ENCODE measurements at places on chromosomes 5 and 9.

DNA sequence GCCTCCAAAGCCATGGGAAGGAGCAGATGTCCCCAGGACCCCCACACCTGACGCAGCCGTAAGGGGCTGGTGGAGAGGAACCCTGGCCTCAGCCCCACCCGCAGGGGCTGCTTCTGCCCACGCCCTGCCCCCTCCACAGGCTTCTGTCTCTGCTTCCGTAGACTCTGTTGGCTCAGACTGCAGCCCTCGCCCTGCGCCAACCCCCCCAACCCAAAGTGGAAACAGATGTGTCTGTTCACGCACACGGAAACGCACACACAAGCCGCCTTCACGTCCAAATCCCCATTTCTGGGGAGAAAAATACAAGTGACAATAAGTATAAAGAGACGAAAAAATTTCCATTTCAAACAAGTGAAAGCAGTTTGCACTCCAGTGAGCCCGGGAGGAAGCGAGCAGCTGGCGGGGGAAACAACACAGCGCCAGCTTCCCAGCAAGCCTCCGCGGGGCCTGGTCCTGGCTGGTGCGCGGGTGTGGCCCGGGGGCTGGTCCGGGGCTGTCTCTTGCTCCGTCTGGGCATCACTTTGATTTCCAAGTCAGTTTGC is 32.6 kb upstream of the RXRA start:
- no peak for DNase-seq

GRCh38 chr9:37706290-37706689 is 47.3 kb upstream of the TRMT10B start:
- DNase-seq: no peak

DNA sequence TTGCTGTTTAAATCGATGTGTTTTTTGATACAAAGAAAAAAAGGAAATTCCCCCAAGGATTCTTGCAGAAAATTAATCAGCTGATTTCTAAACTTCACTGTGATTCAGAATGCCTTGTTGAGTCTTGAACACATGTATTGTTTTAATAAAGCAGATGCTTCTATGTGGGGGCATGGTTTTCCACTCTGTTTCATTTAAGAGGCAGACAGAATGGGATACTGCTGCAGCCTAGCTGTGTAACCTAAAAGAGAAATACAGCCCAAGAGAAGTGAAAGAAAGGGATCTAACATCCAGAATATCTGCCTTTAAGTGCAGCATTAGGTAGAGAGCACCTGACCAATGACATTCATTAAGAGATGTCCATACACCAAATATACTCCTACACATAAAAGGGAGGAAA is 365.1 kb upstream of the CCNH start:
- no peak for DNase-seq

- DNase-seq: no peak
Observed at GRCh38 chr5:154779105-154779504, 23.9 kb downstream of the LARP1 start.

DNA sequence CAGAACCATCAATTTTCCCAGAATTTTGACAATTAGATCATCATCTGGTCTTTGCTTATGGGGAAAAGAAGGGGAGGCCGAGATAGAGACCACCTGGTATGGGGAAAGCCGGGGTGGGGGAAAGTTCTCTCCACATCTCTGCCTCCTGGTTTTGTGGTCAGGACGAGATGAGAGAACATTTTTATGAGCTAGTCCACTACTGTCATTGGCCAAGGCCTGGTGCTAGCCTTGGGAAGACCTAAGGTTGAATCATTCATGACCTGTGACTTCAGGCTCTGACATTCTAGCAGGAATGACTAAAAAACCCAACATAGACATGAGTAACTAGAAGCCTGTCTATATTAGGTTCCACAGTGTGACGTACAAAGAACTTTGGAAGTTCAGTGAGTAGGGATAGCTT is 135.2 kb downstream of the PTTG1 start:
- DNase-seq: no peak

- no peak for DNase-seq
Observed at GRCh38 chr5:103410172-103410571, 151.6 kb downstream of the MACIR start.

DNA sequence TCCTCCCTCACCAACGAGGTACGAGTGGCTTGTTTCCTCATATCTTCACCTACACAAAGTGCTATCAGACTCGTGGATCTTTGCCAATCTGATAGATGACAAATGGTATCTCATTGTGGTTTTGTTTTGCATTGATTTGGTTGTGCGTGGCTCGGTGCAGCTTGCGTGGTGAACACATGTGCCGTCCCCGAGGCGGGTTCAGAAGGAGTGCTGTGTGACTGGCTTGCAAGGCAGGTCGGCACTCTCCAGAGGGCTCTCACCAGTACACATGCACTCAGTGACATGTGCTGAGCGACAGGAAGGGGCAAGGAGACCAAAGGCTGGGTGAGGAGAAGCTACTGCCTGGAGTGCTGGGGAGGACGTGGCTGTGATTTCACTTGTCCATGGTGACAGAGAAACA is 95.3 kb upstream of the PITX1 start:
- no peak for DNase-seq

DNA sequence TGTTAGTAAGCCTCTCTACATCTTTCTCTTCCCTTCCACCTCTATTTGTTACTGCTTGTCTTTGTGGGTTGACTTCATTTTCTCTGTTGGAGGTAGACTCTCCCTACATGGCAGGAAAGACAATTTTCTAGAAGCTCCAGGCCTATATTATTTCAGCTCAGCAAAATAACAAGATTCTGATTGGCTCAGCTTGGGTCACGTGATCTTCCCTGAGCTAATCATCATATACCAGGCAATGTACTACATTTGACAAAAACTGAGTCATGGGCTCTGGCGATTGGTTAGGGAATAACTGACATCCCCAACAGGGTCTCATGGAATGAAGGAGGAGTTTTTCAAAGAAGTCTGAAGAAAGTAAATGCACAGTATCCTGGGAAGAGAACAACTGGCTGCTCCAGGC is 65.6 kb upstream of the NR3C1 start:
- DNase-seq: no peak

- DNase-seq: no peak
Observed at GRCh38 chr5:91306497-91306896, 76.6 kb downstream of the ARRDC3 start.

- no peak for DNase-seq
Observed at GRCh38 chr5:74659172-74659571, 18.6 kb upstream of the ENC1 start.

DNA sequence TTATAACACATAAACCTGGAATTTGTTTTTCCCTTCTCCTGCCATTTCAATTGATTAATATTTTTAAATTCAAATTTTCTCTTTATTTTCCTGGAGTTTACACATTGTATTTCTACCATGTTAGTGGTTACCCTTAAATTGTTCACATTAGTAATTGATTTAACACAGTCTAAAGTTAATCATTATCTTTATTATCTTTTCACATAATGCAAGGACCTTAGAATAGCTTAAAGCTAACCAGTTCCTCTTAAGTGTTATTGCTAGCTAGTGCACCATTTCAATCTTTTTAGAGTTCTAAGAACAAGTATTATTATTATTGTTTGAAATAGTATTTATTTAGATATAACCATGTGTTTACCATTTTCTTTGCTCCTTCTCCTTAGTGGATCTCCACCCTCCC is 251.2 kb upstream of the FBXL7 start:
- DNase-seq: no peak

- no peak for DNase-seq
Observed at GRCh38 chr5:64838376-64838775, 69.6 kb downstream of the CWC27 start.

- no peak for DNase-seq
Observed at GRCh38 chr5:98102936-98103335, 670.5 kb upstream of the RGMB start.

DNA sequence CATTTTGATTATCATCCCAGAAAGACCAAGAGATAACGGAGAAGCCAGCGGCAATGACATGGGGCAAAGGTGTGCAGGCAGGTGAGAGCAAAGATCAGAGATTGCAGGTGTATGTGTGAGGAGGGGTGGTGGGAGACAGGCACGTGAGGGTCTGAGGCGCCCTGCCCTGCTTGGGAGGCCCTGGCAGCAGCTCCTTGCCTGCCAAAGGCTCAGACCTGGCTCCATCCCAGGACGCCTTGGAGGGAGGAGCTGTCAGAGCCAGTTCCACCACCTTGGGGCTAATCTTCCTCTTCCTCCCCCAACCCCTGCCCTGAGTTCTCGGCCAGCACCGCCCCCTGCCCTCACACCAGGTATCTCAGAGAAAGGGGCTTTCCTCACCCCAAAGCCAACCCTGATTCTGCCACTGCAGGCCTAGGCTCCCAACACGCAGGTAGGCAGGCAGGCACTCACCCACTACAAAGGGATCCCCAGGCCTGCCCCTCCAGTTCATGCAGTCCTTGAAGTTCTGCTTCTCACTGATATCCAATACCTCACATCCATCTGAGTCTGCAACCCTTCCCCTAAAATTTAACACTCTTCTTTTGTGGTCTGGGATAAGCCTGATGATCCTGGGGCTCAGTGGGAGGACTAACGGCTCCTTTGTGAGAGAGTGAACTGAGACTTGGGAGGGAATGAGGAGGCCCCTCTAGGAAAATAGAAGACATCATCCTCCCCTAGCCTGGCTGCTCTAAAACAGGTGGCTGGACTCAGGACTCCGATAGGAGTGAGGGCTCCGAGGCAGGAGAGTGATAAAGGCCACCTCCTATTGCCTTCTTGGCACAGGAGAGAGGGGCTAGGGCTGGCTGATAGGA is 1.8 kb downstream of the AQP3 start:
- DNase-seq: no peak

GRCh38 chr5:170562166-170562874 is 58.5 kb downstream of the KCNIP1 start:
- no peak for DNase-seq

DNA sequence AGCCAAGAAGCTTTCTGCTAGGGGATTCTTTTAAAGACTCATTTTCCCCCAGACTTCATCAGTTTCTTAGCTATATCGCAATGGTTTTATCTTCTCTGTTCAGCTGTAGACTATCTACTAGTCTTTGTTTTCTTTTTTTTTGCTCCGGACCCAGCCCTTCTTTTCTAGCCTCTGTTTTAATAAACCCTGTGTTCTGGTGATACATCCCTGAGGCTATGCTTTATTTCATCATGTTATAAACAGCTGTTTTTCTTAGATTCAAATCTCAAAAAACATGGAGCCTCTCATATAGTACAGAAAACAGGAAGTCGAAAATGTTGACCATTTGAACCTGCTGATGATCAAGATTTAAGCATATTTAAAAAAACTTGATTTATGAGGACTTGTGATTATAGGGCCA is 37.8 kb downstream of the SCGB3A1 start:
- no peak for DNase-seq

- DNase-seq: peak; percentile 7
Observed at GRCh38 chr5:73596705-73597328, 29.2 kb upstream of the ARHGEF28 start.

- no peak for DNase-seq
Observed at GRCh38 chr5:83540105-83540504, 68.6 kb downstream of the VCAN start.

DNA sequence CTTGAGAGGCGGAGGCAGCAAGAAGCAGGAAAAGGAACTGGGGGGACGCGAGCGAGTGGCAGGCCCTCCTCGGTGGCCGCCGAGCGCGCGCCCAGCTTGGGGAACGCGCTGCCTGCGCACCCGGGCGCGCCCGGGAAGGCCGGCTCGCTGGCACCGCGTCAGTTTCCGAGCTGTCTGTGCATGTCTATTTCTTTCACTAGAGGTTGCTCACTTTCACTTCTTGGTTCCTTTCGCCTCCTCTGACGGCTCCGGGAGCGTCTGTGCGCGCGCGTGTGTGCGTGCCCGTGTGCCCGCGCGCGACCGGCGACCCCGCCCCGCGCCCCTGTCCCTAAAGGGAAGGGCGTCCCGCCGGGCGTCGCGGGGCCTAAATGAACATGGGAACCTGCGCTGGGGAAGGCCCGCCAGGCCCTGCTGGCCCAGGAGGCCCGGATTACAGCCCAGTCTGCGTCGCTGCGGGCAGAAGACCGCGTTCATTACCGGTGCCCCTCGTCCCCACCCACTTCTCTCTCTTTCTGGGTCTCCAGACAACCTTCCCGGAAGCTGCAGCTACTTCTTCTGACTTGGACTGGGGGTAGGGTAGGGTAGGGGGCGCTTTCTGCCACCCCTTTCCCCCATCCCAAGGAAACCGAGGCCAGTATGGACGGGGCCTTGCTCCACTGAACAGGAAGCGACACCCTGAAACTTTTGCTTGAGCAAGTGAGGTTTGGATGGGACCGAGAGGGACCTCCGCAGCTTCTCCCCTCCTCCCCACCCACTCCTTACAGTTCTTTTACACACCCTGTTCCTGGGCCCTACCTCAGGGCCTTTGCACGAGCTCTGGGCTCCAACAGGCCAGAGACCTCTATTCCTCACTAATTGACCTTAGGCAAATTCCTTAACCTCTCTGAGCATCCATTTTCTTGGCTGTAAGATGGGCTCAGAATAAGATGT is 205.8 kb upstream of the IER5L start:
- peak; percentile 33 for DNase-seq

DNA sequence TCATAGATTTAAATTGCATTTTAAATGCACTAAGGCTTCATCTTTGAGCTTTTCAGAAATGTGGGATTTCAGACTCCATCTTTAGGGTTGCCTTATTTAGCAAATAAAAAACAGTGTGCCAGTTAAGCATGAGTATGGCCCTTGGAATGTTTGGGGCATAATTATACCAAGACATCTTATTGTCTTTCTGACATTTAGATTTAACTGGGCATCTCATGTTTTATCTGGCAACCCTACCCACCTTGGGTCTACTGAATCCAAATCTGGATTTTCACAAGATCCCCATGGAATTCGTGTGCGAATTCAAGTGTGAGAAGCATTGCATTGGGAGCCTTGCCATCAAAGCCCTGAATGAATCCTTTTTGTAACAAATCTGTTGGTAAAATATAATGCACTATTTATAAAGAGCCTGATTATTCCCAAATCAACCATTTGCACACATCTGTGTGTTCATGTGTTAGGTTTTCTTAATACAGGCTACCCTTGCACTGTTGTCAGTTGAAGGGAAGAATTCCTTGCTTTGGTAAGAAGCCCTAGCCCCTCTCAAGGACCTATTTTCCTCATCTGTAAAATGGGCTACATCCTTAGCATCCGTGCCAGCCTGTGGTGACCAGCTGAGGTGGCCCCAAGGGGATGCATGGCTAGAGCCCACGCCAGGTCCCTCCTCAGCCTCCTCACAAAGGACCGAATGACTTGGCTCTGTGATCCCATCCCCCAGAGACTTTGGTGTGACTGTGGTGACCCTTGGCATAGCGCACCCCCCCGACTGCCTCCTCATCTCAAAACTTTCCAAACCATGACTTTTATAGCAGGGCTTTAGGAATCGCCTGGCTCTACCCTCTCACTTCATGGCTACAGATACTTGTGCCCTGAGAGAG is 8.1 kb downstream of the GSN start:
- DNase-seq: no peak

DNA sequence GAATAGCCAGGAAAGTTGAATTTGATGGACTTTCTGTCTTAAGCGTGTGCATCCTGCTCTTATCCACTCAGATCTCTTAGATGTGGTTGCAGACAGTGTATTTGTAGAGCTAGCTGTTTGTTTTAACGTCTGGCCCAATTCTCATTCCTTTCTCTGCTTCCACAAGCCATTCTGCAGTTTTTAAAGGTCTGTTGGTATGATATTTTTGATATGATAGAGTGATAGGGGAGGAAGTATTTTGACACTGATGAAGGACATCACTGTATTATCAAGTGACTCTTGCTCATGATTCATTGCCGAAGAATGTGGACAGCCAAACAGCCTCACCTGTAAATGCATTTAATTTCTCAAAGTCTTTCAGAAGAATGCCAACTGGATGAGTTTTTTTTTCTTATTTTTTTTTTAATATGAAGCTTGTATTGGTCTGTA is 4.5 kb downstream of the TJP2 start:
- DNase-seq: no peak
